Right lung (tissue), 10 donors: ENCODE measurements at places on chromosomes 7 and 10.

DNA sequence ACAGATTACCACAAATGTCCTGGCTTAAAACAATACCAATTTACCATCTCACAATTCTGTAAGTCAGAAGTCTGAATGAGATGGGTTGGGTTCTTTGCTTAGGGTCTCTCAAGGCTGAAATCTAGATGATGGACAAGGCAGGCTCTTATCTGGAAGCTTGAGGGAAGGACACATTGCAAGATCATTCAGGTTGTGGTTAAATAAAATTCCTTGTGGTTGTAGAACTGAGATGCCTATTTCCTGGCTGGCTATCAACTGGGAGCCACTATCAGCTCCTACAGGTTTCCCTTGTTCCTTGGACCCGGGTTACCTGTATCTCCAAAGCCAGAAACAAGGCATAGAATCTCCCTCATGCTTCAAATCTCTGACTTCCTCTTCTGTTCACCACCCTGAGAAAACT, 148.4 kb downstream of the MDFIC start:
- DNase-seq, result no peak

GRCh38 chr10:69202332-69202731, 17.8 kb upstream of the HKDC1 start:
- no peak for DNase-seq

- DNase-seq, result no peak
These were observed 10.5 kb downstream of the YME1L1 start for GRCh38 chr10:27143686-27144085.

GRCh38 chr7:143456992-143457793, 13.9 kb downstream of the TAS2R60 start:
- no peak for DNase-seq
